ENCODE measurements at places on chromosomes 16 and 17. TPM values are rescaled to one million over a fixed set of nuclear protein-coding genes. Genes with fewer than 3 reads are reported as not detected.

Gene SRCAP
- polyA plus RNA-seq = 20.9 TPM

Gene PLA2G10
- not detected for polyA plus RNA-seq

Gene CSH2
- not detected for polyA plus RNA-seq

DNA sequence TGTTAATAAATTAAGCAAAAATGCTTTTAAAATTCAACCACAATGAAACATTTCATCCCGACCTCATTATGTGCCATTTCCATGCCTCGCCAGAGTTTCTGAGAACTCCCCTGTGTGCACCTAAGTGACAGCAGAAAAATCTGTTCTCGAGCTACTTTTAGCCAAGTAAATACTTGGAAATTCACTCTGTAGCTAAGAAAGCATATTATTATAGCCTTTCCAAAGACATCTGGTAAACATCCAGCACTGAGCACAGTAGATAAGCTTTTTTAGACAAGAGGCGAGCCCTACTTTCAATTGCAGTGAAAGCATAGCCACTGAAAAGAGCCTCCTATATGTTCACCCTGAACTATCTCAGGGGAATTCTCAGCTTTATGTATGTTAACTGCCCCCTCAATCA is 242.8 kb upstream of the PSMD7 start:
- DNase-seq = no peak

DNA sequence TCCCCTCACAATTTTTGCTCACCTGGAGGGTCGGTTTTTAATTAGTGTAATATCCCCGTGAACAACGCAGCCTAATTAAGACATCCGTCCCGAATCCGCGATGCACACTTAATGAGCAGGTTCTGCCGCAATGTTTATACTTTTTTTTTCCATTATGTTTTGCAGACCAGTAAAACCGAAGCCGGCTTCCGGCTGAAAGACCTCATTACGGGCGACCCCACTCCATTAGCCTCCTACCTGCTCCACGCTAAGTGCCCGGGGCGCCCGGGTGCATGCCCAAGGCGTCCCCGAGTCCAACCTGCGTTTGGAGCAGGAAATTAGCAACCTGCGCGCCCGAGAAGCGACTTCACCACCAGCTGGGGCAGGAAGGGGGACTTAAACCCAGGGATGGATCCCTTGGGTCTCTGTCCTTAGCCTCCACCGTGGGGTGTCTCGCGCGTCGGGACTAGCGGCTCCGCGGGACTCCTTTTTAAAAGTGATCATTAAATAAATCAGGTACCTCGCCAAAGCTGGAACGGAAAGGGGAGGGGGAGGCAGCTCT is 1.7 kb downstream of the RBFOX3 start:
- no peak for DNase-seq

DNA sequence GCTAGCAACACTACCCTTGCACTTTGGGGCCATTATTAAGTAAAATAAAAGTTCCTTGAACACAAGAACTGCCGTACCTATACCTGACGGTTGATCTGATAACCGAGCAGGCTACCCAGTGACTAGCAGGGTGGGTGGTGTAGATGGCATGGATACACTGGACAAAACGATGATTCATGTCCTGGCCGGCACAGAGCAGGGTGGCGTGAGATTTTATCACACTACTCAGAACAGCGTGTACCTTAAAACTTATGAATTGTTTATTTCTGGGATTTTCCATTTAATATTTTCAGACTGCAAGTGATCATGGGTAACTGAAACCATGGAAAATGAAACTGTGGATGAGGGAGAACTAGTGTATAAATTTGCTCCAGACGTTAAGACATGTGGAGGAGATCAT is 41.0 kb upstream of the MSI2 start:
- DNase-seq = no peak

DNA sequence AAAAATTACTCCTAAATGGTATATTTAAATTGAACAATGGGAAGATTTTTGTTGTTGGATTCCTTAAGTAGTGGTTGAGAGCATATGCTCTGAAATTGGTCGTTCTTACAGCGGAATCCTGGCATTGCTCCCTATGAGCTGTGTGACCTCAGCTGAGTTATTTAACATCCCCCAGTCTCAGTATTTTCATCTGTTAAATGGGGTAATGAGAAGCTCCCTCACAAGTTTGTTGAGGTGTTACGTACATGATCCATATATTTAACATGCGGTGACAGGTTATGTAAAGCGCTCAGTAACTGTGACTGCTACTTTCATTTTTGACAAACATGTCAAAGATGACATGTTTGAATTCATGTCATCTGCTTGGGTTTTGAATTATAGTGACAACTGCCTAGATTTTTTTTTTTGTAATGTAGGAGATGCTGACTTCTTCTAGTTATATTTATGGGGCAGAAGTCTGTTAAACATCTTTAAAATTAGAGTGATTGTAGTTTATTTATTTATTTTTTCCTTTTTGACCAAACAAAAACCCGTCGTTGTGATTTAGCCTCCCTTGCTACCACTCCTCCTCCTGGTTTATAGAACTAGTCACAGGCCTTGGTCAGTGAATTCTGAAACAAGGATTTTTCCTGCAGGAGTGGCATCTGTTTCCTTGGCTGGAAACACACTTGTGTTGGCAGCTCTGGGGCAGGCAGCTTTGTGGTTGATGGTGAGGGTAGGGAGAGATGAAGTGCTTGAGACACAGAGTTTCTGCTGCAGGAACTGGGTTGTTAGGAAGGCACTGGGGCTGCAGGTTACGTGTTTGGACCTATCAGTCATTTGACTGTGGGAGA is 268.8 kb downstream of the SNX29 start:
- no peak for DNase-seq

DNA sequence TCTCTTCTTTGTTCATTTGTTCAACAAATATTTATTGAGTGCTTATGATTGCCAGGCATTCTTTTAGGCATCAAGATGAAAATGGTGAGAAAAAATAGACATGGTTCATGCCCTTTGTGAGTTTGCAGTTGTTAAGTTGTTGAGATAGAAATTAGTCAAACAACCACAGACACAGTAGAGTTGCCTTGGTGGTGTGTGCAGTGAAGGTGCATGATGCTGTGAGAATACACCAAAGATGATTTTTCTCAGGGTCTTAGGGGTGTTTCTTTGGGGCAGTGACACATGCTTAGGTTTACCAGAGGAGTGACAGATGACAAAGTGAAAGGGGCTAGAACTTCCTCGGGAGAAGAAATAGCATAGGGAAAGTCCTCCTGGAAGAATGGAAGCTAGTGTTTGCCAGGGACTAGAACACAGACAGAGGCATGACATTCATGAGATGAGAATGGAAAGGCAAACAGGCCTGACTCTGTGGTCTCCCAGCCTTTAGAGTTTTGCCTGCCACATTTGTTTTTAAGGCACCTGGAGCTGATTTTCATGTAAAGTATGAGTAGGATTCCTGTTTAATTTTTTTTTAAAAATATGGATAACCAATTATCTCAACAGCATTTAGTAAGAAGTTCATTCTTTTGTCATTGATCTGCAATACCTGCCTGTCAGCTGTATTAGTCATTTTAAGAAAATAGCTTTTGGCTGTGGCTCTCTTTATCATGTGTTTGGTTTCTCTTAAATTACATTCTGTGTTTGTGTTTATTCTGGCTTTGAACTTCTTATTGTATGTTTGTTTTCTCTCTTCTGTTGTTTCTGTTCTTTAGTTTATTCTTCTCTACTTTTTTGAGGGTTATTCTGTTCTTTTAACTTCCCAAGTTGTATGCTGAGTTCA is 36.6 kb downstream of the CYLD start:
- DNase-seq = no peak

- no peak for DNase-seq
These were observed 25.8 kb downstream of the CRISPLD2 start for GRCh38 chr16:84845496-84846002.
